Osteoblast (primary cell): ENCODE measurements at places on chromosomes 3 and 15.
A peak's percentile ranks its signal among the peaks of the same experiment; 100 is the strongest.

DNA sequence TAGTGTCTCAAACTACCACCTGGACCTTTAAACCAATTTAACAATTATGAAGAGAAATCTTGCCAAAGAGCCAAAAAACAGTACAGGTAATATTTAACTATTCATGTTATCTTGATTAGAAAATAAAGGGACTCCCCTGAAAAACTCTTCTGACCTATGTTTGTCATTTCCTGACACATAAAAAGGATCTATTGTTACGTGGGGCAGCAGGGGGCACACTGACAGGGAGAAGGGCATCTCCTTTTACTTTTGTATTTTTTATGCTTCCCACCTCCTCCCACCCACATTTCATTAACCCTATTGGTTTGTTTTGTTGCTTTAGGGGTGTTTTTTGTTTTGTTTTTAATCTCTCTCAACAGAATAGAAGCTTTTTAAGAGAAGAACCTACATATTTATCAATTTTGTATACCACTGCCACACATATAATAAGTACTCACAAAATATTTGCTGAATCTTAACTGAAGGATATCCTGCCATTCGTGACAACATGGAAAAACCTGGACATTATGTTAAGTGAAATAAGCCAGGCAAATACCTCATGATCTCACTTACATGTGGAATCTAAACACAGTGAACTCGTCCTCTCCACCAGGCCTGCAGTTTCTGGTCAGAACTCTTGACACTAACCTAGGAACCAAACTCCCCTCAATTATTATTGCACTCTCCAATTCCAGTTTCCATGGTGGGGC is 17.7 kb downstream of the STAG1 start:
- H3K36me3 ChIP-seq = no peaks in the 10 kb centered on the region
- H3K4me3 ChIP-seq = no peak overlapping the region
- no peaks in the 10 kb centered on the region for H3K27me3 ChIP-seq
- no peaks in the 10 kb centered on the region for H3K4me1 ChIP-seq
- no peak for DNase-seq
- no peak overlapping the region for H3K27ac ChIP-seq

DNA sequence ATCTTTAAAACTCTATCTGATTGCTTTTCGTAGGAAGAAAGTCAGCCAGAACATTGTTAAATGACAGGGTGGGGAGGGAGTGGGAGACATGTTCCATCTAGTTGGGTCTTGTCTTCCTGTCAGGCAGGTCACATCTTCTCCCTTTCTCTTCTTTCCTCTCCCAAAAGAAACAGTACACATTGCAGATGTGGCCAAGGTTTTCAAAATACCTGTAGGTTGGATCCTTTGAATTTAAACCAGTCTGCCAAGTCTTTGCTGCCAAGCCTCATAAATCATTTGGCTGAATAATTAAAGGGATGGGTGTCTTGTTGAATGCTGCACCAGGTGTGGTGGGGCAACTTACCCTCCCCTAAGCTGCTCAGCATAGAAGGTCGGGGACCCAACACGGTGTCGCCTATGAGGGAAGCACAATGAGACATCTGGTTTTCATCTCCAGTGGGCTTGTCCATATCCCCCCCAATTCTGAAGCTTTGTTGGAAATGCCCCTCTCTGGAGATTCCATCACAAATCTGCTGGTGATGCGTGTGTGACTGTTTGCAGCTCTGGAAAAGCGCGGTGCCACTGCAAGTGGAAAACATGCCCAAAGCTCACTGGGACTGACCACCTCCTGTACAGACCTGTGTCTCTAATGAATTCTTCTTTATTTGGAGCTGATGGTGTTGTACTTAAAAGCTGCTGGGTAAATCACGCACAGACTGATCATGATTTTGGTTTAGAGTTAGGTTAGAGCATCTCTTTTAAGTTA is 112.6 kb downstream of the FILIP1L start:
- H3K27me3 ChIP-seq = no peaks in the 10 kb centered on the region
- no peak overlapping the region for H3K27ac ChIP-seq
- peaks cover 25% of the 10 kb centered on the region for H3K4me1 ChIP-seq
- no peak overlapping the region for H3K4me3 ChIP-seq

DNA sequence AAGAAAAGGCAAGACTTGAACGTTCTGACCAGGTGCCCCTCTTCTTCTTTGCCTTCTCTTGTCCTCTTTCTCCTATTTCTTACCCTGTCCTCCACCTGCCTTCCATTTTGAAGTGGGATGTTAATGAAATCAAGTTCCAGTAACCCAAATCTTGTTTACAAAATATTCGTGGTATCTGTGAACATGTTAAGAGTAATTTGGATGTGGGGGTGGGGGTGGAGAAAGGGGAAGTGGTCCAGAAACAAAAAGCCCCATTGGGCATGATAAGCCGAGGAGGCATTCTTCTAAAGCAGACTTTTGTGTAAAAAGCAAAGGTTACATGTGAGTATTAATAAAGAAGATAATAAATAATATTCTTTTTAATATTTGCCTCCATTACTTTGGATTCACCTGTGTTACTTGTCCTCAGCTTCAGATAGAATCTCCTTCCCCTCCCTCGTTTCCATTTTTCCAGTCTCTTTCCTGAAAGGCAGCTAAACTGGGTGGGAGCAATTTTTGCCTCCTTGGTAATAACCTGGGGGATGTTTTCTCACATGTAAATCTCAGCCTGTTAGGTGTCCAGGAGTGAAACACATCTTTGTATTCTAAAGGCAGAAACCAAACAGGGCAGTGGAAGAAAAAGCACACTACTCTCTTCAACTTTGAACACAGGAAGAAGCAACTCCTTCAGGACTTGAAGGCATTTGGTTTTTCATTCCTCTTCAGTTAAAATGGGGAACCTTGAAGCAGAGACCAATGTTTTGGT is 3.2 kb downstream of the CHST2 start:
- no peaks in the 10 kb centered on the region for H3K36me3 ChIP-seq
- H3K4me1 ChIP-seq = no peaks in the 10 kb centered on the region
- no peak overlapping the region for H3K27ac ChIP-seq
- H3K27me3 ChIP-seq = peaks cover 4% of the 10 kb centered on the region
- DNase-seq = no peak

- no peaks in the 10 kb centered on the region for H3K27me3 ChIP-seq
- no peak for DNase-seq
- H3K27ac ChIP-seq = peak overlapping the region; percentile 75
- H3K4me3 ChIP-seq = no peak overlapping the region
- peaks cover 35% of the 10 kb centered on the region for H3K4me1 ChIP-seq
Observed at GRCh38 chr15:63218100-63218808, 28.8 kb downstream of the RAB8B start.

DNA sequence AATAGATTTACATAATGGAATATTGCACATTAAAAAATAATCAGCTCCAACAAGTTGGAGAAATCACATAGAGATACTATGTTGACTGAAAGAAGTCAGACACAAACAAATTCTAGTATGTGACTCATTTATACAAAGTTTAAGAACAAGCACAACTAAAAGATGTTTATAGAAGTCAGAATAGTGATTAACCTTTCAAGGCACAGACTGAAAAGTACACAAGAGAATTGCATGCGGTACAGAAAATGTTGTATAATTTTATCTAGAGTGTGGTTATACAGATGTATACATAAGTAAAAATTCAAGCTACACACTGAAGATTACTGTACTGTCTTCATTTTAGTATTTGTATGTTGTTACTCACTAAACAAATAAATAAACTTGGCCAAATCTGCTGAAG is 19.3 kb upstream of the ATOSA start:
- no peaks in the 10 kb centered on the region for H3K27me3 ChIP-seq
- no peak for DNase-seq
- H3K27ac ChIP-seq = no peak overlapping the region

DNA sequence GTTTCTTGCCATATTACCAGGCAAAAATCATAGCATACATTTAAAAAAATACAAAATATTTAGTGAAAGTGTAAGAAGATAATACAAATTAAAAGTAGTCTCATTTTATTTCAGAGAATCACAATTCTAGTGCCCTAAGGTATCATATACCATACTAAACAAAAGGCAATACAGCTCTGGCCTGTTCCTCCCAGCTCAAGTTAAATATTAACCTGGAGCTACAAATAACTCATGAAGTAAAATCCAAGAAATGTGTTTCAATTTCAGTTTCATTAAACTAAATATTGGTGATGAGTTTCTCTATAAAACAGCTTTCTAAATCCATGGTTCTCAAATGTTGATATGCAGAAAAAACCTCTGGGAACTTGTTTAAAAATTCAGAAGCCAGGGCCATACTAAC is 67.7 kb downstream of the INO80 start:
- no peak overlapping the region for H3K4me3 ChIP-seq
- H3K27ac ChIP-seq = no peak overlapping the region
- peaks cover 76% of the 10 kb centered on the region for H3K36me3 ChIP-seq
- no peaks in the 10 kb centered on the region for H3K27me3 ChIP-seq

- H3K4me1 ChIP-seq = no peaks in the 10 kb centered on the region
- no peaks in the 10 kb centered on the region for H3K36me3 ChIP-seq
- DNase-seq = no peak
- H3K4me3 ChIP-seq = no peak overlapping the region
- no peak overlapping the region for H3K27ac ChIP-seq
- no peaks in the 10 kb centered on the region for H3K27me3 ChIP-seq
Observed at GRCh38 chr3:67361323-67361722, 293.1 kb downstream of the SUCLG2 start.

GRCh38 chr3:167602041-167602440 is 51.7 kb downstream of the WDR49 start:
- DNase-seq = no peak
- H3K4me3 ChIP-seq = no peak overlapping the region
- H3K36me3 ChIP-seq = no peaks in the 10 kb centered on the region
- no peak overlapping the region for H3K27ac ChIP-seq
- H3K4me1 ChIP-seq = no peaks in the 10 kb centered on the region

DNA sequence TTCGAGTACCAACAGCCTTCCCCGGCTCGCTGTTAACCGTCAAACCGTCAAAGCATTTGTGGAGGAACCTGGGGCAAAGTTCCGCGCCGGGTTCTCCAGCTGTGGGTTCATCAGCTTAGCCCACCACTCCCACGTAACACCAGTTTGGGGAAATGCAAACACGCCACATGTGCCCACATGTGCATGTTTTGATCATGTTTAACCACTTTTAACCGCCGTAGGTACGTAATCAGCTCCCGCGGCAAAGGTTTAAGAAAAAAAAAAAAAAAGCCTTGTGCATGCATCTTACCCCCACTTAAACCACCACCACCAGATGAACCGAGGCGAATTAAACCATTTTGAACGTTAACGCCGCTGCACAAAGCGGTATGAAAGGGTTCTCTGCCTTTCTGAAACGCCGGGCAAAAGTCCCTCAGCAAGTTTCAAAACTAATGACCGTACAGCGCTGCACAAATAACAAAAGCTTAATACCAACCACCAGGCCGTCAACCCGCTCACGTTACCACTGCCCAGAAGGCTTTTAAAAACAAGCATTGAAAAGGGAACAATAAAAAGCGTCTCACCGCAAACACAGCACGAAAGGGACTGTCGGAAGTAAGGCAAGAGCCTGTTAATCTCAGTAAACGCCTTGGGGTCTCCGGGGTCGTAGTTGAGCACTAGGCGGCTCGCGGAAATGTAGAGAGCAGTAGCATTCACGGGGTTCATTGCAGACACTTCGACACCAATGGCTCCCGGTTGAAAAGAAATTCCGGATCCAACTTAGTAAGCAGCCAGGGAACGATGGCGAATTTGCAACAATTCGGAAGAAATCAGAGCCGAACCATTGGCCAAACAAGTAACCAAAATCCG is 1.5 kb downstream of the MSL2 start:
- peak overlapping the region; percentile 92 for H3K27ac ChIP-seq
- DNase-seq = peak; percentile 88
- no peaks in the 10 kb centered on the region for H3K36me3 ChIP-seq
- no peaks in the 10 kb centered on the region for H3K27me3 ChIP-seq

GRCh38 chr15:60093273-60094067 is 89.4 kb downstream of the FOXB1 start:
- H3K27me3 ChIP-seq = no peaks in the 10 kb centered on the region
- no peak overlapping the region for H3K4me3 ChIP-seq
- no peaks in the 10 kb centered on the region for H3K36me3 ChIP-seq

GRCh38 chr3:46700772-46701171 is 420 bp upstream of the TMIE start:
- no peak for DNase-seq
- no peak overlapping the region for H3K4me3 ChIP-seq
- no peak overlapping the region for H3K27ac ChIP-seq
- peaks cover 21% of the 10 kb centered on the region for H3K27me3 ChIP-seq

- peaks cover 39% of the 10 kb centered on the region for H3K4me1 ChIP-seq
- no peak overlapping the region for H3K27ac ChIP-seq
- H3K4me3 ChIP-seq = no peak overlapping the region
- no peak for DNase-seq
- H3K27me3 ChIP-seq = no peaks in the 10 kb centered on the region
Observed at GRCh38 chr3:30439451-30440053, 166.8 kb upstream of the TGFBR2 start.

DNA sequence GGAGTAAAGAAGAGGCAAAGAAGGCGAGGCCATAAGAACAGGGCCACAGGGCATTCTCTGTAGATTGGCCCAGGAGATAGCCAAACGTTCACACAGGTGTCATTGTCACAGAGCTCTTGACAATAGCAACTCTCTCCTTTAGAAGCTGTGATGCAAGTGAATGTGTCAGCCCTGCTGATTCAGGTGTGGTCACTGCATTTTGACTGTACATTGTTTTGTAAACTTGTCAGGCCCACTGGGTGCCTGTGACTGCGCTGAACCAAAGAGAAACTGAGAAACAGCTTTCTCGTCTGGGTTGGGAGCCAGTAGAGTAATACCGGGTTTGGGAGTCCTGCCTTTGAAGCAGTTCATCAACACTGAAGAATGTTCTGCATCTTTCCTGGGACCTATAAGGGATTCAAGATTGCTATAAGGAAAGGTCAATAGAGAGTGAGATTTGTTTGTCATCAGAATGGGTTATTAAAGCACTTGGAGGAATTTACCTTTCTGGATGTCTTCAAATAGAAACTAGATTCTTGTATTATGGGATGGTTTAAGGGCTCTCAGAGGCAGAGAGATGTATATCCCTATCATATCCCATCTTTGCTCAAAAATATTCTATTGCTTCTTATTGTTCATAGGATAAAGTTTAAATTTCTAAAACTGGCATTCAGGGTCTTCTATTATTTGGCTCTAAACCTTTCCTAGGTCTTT is 45.4 kb downstream of the TMEM45A start:
- peaks cover 4% of the 10 kb centered on the region for H3K4me1 ChIP-seq
- no peak overlapping the region for H3K4me3 ChIP-seq
- no peaks in the 10 kb centered on the region for H3K27me3 ChIP-seq
- no peaks in the 10 kb centered on the region for H3K36me3 ChIP-seq
- DNase-seq = no peak
- no peak overlapping the region for H3K27ac ChIP-seq

GRCh38 chr15:39250001-39250400 is 330.9 kb upstream of the THBS1 start:
- peaks cover 37% of the 10 kb centered on the region for H3K4me1 ChIP-seq
- no peak overlapping the region for H3K27ac ChIP-seq
- H3K4me3 ChIP-seq = no peak overlapping the region
- H3K27me3 ChIP-seq = no peaks in the 10 kb centered on the region
- no peak for DNase-seq

GRCh38 chr3:42841332-42841731 is 32.1 kb downstream of the ACKR2 start:
- H3K36me3 ChIP-seq = no peaks in the 10 kb centered on the region
- H3K4me3 ChIP-seq = no peak overlapping the region
- no peaks in the 10 kb centered on the region for H3K4me1 ChIP-seq
